Cardiac muscle cell (in vitro differentiated cells and primary cell): ENCODE measurements at places on chromosomes 16 and 17. TPM values are rescaled to one million over a fixed set of nuclear protein-coding genes. Genes with fewer than 3 reads are reported as not detected.
A peak's percentile ranks its signal among the peaks of the same experiment; 100 is the strongest.

Gene OR4D1
- polyA plus RNA-seq: not detected in 2 replicates

Gene SLC5A11
- not detected in 2 replicates for polyA plus RNA-seq

Gene WSCD1
- polyA plus RNA-seq: 3.1 and 3.5 TPM in 2 replicates

Gene RNF157
- 11.0 and 15.2 TPM in 2 replicates for polyA plus RNA-seq

Gene ANKRD13B
- polyA plus RNA-seq: 6.3 and 7.4 TPM in 2 replicates

Gene NT5M
- polyA plus RNA-seq: 32.9 and 57.5 TPM in 2 replicates

Gene TERB1
- polyA plus RNA-seq: not detected in 2 replicates

- H3K4me1 ChIP-seq: no peaks in the 10 kb centered on the region
- peak; percentile 70 for DNase-seq
- no peak overlapping the region for H3K4me3 ChIP-seq
- no peak overlapping the region for H3K27ac ChIP-seq
- no peaks in the 10 kb centered on the region for H3K36me3 ChIP-seq
Measured at GRCh38 chr16:85923153-85924021, 24.4 kb downstream of the IRF8 start.

- H3K4me1 ChIP-seq: peaks cover 15% of the 10 kb centered on the region
- H3K27me3 ChIP-seq: no peaks in the 10 kb centered on the region
- DNase-seq: peak; percentile 51
Measured at GRCh38 chr17:77140878-77141767, at the start of gene SEC14L1. Gene SEC14L1, plus strand, starts transcription at chr17:77140969. Its CDS starts 2,628 bp downstream, at chr17:77143597.

DNA sequence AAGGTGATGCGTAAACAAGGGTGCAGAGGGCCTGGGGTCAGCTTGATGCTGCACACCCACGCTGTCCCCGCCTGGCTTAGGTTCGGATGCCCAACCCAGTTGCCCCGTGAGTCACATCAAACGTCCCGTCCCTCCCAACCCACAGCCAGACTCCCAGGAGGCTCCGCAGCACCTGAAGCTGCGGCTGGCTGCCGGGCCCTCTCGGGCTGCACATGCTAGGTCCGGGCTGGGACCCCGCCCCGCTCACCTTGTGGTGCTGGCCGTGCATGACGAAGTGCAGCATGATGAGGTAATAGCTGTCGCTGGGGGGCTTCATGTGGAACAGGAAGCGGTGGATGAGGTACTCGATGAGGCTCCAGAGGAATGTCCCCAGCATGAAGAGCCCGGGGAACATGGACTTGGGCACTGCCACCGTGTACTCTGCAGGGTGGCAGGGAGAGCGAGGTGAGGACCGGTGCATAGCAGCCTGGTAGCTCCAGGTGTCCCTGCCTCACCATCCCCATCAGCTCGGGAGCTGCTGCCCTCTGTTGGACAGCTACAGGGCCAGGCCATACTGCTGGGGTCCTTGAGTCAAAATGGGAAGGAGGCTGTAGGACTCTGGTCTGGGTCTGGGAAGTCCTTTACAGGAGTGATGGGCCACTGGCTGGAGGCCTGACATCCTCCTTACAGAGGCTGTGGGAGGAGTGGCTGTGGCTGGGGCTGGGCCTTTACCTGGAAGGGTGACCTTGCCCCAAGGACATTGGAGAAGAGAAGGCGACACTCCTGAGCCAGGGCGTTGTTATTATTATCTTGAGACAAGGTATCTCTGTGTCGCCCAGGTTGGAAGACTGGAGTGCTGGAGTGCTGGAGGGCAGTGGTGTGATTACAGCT is 18.3 kb upstream of the MLKL start:
- no peaks in the 10 kb centered on the region for H3K4me1 ChIP-seq
- DNase-seq: no peak
- H3K36me3 ChIP-seq: no peaks in the 10 kb centered on the region

DNA sequence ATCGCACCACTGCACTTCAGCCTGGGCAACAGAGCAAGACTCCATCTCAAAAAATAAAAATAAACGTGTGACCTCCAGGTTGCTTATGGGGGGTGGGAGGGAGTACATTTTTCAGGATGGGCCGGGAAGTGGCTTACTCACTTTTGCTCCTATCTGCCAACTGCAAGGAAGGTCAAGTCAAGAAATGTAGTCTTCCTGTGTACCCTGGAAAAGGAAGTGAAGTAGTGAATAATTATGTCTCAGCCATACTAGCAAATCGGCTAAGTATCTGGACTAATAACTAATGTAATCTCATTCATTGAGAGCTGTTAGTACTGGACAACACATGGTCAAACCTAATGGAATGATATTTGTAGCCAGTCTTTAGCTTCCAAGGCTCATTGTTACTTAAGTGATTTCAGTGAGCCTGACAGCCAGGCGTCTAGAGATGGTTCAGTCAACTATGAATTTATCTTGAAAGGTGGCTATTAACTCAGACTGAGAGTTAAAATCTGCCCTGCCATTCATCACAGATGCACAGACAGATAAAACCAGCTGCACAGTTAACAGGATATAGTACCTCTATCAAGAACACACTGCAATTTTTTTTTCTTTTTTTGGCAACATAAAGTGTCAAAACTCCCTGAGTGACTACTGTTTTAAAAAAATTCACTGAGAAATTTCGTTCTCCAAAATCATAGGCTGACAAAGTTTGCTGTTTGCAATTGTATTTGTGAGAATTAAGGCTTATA is 3.7 kb upstream of the TACO1 start:
- peaks cover 12% of the 10 kb centered on the region for H3K4me1 ChIP-seq
- H3K4me3 ChIP-seq: no peak overlapping the region

DNA sequence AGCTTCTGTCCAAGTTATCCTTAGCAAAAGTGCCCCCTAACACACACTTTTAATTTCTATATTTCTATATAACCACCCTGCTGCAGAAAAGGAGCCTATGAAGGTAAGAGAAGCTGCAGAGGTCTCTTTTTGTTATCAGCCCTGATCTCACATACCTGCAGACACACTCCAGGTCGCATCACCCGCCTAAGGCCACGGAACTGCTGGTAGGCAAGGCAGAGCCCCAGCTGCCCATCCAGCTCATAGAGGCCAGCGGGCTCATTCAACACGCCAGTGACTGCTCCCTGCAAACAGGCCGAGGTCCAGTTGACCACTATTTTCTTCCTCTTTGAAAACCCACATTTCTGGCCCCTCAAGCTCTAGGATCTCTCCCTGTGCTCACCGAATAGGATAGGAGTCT is 12.2 kb downstream of the CTC1 start:
- no peak for DNase-seq
- H3K27me3 ChIP-seq: no peaks in the 10 kb centered on the region
- H3K4me1 ChIP-seq: no peaks in the 10 kb centered on the region
- H3K36me3 ChIP-seq: peaks cover 41% of the 10 kb centered on the region

- peaks cover 3% of the 10 kb centered on the region for H3K27me3 ChIP-seq
- no peak for DNase-seq
- H3K4me3 ChIP-seq: no peak overlapping the region
- H3K4me1 ChIP-seq: no peaks in the 10 kb centered on the region
Measured at GRCh38 chr16:24035127-24035842, 199.5 kb downstream of the PRKCB start.

DNA sequence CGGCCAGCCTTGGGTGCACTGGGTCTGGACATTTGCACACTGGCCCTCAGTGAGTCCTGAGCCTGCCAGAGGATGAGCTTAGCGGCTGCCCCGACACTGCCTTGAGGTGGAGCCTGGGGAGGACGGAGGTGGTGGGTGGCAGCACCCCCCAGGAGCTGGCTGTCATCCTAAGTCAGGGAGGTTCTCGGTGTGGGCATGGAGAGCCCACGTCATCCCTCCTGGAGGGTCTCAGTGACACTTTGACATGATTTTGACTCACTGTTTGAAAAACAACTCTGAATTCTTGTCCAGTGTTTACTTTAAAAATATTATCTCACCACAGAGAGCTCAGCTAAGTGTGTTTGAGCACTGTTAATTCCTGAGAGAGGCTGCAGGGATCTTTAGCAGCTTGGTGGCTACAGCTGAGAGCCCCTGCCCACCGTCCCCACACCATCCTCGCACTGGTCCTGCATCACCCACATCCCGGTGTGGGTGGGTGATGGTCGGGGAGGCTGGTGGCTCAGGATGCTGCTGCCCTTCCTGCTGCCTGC is 63.1 kb downstream of the BANP start:
- DNase-seq: peak; percentile 11
- H3K4me3 ChIP-seq: no peak overlapping the region

DNA sequence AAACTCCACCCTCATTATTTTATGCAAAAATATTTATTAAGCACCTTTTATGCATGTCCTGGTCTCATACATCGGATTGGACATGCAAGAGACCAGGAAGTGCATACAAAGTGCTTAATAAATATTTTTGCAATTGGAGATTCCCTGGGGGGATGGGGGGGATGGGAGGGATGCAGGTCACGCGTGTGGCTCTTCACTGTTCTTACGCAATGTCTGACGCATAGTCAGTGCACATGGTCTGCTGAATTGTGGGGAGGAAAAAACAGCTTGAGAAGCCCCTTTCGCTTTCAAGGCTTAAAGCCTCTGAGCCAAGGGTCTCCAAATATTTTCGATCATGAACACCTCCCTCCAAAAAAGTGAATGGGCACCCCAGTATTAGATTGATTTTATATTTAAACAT is 96.7 kb upstream of the XYLT1 start:
- no peak for DNase-seq
- H3K27me3 ChIP-seq: no peaks in the 10 kb centered on the region
- H3K4me1 ChIP-seq: no peaks in the 10 kb centered on the region
- H3K4me3 ChIP-seq: no peak overlapping the region

DNA sequence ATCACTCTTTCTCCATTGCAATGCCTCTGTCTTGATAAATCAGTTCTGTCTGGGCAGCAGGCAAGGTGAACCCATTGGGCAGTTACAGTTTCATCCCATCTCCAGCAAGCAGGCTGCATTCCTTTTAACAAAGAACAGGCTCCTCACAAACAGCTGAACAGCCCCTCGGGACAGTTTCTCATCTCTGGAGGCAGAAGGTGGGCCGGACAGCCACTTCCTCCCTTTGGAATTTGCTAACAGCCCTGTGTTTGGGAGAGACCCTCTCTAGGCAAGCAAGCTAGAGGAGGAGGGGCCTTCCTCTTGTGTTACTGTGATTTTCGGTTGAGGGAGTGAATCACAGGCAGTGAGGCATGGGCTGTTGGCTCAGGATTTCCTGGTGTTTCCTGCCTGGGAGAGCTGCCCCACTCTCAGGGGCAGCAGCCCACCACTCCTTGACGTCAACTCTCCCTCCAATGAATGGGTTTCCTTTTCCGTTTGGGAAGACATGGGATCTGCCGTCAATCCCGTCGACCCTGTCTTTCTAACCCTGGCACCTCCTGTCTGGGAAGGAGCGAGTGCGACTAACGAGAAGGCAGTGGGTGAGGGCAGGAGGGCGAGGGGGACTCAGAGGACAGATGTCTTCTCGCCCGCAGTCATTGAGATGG is 3.7 kb upstream of the PGS1 start:
- H3K27ac ChIP-seq: peak overlapping the region; percentile 70
- H3K4me3 ChIP-seq: no peak overlapping the region
- no peak for DNase-seq
- H3K4me1 ChIP-seq: peaks cover 23% of the 10 kb centered on the region
- no peaks in the 10 kb centered on the region for H3K27me3 ChIP-seq
- no peaks in the 10 kb centered on the region for H3K36me3 ChIP-seq

DNA sequence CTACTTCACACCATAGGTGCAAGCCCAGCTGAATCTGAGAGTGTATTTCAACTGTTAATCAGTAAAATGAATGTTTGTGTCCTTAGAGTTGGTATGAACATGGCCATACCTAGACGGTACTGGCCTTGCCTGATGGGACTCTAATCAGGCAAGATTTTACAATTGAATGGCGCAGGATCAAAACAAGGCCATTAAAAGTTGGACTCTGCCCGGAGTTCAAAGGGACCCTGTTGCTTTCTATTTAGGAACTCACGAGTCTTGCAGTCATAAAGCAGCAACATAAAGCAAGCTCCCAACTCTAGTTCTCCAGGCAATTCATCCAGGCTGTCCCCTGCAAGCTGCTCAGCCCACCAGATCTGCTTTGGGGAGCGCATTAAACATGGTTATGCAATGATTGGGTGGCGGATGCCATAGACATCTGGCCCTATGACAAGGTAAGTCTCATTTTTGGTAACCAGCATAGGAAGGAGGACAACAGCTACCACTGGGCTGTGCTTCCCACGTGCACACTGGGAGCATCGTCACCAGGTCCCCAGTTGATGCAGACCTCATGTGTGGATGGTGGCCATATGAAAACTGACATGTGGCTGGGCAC is 8.8 kb downstream of the TMEM186 start:
- no peak for DNase-seq
- H3K36me3 ChIP-seq: no peaks in the 10 kb centered on the region
- no peak overlapping the region for H3K4me3 ChIP-seq
- no peaks in the 10 kb centered on the region for H3K27me3 ChIP-seq
- no peak overlapping the region for H3K27ac ChIP-seq

GRCh38 chr17:1736348-1737281 is 6.1 kb upstream of the SERPINF2 start:
- H3K4me3 ChIP-seq: no peak overlapping the region
- H3K27me3 ChIP-seq: no peaks in the 10 kb centered on the region
- peak overlapping the region; percentile 88 for H3K27ac ChIP-seq
- DNase-seq: no peak
- no peaks in the 10 kb centered on the region for H3K36me3 ChIP-seq

- no peak overlapping the region for H3K27ac ChIP-seq
- H3K4me1 ChIP-seq: peaks cover 8% of the 10 kb centered on the region
- no peaks in the 10 kb centered on the region for H3K36me3 ChIP-seq
- H3K27me3 ChIP-seq: no peaks in the 10 kb centered on the region
Measured at GRCh38 chr17:66604376-66604775, 230.5 kb upstream of the CACNG5 start.

GRCh38 chr16:24336491-24336890 is 80.4 kb downstream of the CACNG3 start:
- H3K27me3 ChIP-seq: no peaks in the 10 kb centered on the region
- no peak overlapping the region for H3K4me3 ChIP-seq
- no peaks in the 10 kb centered on the region for H3K4me1 ChIP-seq
- no peaks in the 10 kb centered on the region for H3K36me3 ChIP-seq
- no peak for DNase-seq

GRCh38 chr16:61332461-61332860 is 703.8 kb downstream of the CDH8 start:
- no peaks in the 10 kb centered on the region for H3K27me3 ChIP-seq
- H3K4me1 ChIP-seq: no peaks in the 10 kb centered on the region

DNA sequence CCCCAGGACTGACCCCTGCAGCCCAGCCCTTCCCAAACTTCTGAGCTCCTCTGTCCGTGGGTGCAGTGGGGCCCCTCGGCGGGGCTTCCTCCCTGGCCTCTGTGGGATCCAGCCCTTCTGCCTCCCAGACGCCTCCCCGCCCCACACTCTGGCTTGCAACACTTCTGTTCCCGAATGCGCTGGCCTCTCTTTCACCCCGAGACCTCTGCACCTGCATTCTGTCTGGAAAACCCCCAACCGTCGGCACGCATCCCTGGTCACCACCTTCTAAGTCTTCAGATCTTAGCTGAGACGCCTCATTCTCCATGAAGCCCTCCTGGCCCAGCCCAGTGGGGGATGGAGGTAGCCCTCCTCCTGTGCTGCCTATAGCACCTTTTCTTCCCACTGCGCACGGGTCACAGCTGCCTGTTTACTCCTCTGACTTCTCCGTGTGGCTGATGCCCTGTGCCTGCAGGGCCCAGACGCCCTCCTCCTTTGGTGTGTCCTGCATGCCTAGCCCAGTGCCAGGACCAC is 26.4 kb downstream of the TMEM235 start:
- no peak overlapping the region for H3K4me3 ChIP-seq
- H3K27me3 ChIP-seq: no peaks in the 10 kb centered on the region
- no peak for DNase-seq
- H3K4me1 ChIP-seq: peaks cover 59% of the 10 kb centered on the region

GRCh38 chr16:48555597-48556242 is 54.3 kb downstream of the N4BP1 start:
- H3K4me1 ChIP-seq: peaks cover 38% of the 10 kb centered on the region
- H3K36me3 ChIP-seq: peaks cover 15% of the 10 kb centered on the region
- H3K27me3 ChIP-seq: no peaks in the 10 kb centered on the region
- no peak overlapping the region for H3K4me3 ChIP-seq
- peak overlapping the region; percentile 53 for H3K27ac ChIP-seq
- no peak for DNase-seq
